NCI-H1436 (cell line): ENCODE measurements at places on chromosomes 2 and 18.
A peak's percentile ranks its signal among the peaks of the same experiment; 100 is the strongest.

GRCh38 chr2:226407135-226407534 lies 392.5 kb downstream of the IRS1 start:
- DNase-seq = no peak

DNA sequence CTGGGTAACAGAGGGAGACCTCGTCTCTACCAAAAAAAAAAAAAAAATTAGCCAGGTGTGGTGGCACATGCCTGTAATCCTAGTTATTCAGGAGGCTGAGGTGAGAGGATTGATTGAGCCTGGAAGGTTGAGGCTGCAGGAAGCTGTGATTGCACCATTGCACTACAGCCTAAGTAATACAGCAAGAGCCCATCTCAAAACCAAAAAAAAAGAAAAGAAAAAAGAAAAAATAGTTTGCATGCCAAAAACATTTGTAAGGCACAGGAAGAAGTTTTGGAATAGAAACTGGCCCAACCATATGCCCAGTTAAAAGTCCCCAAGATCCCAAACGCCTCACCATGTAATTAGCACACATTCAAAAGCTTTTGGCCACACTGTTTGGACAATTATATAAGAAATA lies 13.4 kb upstream of the ACOXL start:
- DNase-seq = no peak

DNA sequence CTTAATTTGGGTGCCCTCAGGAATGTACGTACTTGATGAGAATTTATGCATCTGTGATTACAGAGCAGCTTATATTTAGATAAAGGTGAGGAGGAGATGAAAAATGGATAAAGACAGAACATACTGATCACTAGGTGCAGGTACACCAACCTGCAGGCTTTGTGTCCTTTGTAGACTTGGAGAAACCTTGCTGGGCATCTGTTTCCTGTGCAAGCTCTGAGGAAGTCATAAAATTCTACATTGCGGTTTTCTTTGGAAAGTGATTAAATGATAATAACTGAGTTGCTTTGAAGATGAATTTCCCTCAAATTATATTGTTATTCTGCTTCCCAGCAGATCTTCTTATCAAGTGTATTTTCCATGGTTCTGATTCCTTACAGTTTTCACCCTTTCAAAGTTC lies 7.7 kb downstream of the RAB27B start:
- DNase-seq = no peak

GRCh38 chr2:217713395-217714286 lies 289.2 kb downstream of the TNS1 start:
- peak; percentile 59 for DNase-seq

- DNase-seq = no peak
These were observed 447 bp upstream of the MRPL19 start for GRCh38 chr2:75646090-75646582.

- DNase-seq = no peak
These were observed 38.1 kb upstream of the TCF7L1 start for GRCh38 chr2:85095094-85095493.

- DNase-seq = no peak
These were observed 3.5 kb downstream of the TRIB2 start for GRCh38 chr2:12720278-12720620.

DNA sequence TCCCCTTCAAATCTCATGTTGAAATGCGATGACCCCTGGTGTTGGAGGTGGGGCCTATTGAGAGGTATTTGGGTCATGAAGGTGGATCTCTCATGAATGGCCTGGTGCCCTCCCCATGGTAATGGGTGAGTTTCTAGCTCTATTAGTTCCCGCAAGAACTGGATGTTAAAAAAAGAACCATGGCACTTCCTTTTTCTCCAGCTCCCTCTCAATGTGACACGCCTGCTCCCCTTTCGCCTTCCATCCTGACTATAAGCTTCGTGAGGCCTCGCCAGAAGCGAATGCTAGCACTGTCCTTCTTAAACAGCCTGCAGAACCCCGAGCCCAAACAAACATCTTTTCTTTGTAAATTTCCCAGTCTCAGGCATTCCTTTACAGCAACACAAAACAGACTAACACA lies 303.2 kb upstream of the REV1 start:
- no peak for DNase-seq

GRCh38 chr18:69216321-69216720 lies 184.4 kb upstream of the DOK6 start:
- peak; percentile 3 for DNase-seq

GRCh38 chr2:65112633-65113032 lies 17.3 kb downstream of the RAB1A start:
- no peak for DNase-seq

- no peak for DNase-seq
These were observed 9.3 kb downstream of the PTH2R start for GRCh38 chr2:208415897-208416296.

- no peak for DNase-seq
These were observed 21.7 kb upstream of the SAG start for GRCh38 chr2:233285921-233286320.

DNA sequence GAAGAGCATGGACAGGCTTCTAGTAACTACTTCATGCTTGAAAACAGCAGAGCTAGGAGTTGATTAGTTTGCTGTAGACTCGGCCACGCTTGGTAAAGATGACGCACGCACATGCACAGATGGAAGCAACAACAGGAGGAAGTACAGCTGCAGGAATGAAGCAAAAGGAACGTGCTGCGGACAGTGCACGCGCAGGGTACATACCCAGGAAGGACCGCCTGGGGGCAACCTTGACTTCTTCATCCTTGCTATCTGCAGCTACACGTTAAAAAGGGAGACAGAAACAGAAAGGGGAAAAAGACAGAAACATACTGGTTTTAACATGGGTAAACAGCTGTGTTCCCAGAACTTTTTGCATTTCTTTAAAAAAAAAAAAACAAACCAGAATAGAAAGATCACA lies 17.7 kb downstream of the SLC66A2 start:
- no peak for DNase-seq

- DNase-seq = no peak
These were observed 432.9 kb downstream of the MTX2 start for GRCh38 chr2:176702131-176702530.

GRCh38 chr2:127389778-127390435 lies 2.1 kb upstream of the MAP3K2 start:
- DNase-seq = no peak

GRCh38 chr2:241490825-241491506 lies 17.4 kb downstream of the STK25 start:
- no peak for DNase-seq

DNA sequence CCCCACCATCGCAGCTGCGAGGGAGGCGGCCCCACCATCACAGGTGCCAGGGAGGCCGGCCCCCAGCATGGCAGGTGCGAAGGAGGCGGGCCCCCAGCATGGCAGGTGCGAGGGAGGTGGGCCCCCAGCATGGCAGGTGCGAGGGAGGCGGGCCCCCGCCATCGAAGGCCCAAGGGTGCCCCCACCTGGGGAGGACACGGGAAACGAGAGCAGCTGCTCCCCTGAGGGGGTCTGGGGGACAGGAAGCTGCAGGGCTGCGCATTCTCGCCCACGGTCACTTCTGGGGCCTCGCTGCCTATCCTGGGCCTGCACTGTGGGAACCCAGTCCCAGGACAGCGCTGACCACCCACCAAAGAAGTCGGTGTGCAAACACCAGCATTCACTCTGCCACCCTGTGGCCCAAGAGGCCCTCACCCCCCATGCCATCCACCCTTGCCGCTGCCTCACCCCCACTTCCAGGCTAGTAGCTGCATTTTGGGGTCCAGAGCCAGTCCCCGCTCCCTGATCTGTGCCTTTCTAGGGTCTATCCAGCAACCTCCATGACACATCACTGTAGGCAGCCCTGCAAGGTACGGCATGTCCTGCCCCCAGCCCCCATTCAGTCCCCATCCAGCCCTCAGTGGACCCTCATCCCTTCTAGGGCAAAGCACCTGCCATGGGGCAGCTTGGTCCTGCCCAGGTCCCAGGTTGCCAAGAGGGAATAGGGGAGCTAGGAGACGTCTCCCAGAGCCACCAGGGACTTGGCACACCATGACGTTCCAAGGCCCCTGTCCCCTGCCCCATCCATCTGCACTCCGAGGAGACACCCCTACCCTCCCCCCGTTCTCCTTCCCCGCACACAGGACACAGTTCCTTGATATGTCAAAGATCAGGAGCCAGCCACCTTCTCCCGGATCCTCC lies 24.0 kb upstream of the GPC1 start:
- DNase-seq = no peak

- no peak for DNase-seq
These were observed 239.5 kb upstream of the MGAT5 start for GRCh38 chr2:134014196-134014960.

DNA sequence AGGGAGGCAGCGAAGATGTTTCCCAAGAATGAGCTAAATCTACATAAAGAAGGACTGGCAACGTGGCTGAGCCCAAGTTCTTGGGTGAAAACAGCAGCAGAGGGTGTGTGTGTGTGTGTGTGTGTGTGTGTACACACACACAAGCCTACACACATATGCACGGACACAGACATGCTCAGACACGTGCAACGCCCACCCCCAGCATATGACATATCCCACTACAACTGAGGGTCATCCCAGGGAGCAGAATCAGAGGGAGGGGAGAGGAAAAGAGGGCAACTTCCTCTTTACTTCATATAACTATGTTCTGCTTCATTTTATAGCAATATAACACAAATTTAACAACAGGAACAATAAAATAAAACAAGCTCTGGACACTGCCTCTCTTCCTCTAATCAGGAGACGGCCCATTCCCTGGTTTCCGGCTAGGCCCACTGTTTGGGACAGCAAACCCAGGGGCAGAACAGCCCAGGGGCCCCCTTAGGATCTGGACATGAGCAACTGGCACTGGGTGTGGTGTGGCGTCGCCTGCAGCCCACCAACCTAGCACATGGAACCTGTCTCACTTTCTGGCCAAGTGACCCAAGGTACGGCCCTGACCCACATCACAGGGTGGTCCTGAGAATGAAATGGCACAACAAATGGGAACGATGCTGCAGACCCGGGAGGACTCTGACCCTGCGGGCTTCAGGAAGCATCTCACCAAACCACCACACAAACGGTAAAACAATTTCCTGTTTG lies 25.0 kb downstream of the FAM178B start:
- DNase-seq = no peak

DNA sequence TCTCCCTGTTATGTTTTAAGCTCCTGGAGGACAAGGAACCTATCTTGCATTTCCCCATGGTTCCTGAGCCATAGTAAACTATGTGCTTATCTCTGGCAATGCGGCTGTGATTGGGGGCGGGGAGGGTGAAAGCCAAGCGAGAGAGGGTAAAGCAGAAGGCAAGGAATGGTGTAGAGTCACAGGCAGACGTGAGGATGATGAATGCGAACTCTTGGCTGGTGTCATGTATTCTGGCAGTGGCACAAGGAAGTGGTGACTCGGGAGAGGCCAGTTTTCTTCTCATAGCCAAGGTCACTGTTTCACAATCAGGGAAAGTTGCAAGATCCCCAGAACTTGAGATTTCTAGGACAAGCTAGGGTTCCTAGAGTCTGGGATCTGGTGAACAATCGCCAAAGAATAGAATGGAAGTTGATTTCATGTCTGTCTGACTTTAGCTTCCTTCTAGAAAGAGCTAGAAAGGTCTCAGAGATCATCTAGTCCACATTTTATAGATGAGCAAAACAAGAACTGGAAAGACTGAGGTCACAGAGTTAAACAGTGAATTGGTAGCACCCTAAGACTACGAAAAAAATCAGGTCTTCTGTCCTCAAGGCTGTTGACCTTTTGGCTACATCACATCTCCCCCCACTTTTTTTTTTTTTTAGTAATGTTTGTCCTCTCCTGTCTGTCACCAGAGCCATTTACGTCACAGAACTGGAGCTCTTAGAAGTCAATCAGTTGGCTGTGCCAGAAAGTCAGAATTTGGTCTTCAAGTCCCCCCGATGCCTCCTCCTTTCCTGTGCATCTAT lies 137.0 kb downstream of the BCL11A start:
- DNase-seq = no peak

- no peak for DNase-seq
These were observed 227.1 kb downstream of the ARHGAP15 start for GRCh38 chr2:143356336-143356735.

DNA sequence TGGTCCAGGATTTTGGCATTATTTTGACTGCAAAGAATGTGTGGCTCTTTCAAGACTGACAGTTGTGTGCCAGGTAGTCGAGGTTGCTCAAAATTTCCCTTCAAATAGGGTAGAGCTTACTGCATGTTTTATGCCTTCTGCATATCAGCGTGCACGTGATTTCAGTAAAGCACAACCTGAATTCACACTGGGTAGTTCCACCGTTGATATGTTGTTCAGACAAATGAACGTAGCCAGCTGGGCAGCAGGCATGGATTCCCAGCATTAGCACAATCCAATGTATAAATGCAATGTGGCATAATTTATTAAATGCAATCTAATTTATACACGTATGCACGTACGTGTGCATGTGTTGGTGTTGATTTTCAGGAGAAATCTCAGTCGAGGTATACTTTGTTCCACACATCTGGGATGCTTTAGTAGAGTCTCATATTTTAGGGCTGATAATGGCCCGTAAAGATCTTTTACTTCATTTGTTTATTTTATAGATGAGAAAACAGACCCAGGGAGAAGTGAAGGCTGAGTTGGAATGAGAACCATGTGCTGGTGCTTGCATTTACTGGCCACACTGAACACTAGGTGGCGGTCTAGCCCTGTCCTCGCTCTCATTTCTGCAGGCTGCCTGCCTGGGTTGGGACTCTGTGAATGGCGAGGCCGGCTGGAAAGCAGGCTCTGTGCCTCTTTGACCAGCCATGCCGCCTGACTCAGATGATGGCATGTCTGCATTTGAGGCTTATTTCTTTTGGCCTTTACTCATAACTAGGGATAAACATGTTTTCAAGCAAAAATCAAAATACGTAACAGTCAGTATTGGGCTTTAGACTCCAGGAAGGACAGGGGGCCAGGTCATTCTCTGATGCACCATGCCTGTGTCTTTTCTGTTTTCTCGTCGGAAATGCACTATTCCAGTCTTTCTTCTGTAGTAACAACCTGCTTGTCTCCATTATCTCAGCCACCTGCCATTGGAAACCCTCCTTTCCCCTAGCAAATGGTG lies 120.4 kb downstream of the RNF144A start:
- DNase-seq = no peak

DNA sequence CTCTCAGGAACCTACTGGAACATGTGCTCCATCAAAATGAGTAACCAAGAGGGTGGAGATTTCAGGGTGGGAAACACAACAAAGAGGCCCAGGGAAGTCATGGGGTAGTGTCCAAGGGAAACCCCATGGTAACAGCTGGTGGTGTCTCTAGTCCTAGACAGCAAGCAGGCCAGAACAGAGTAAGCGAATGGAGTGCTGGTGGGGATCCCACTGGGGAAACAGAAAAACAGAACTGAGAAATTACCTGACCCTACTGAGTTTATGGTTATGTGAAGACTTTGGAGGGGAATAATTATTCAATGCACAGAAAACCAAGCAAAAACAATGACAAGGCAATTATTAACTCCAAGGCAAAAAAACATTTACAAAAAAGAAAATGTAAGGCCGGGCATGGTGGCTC lies 16.9 kb downstream of the ERCC3 start:
- no peak for DNase-seq
